Neural crest cell (in vitro differentiated cells): ENCODE measurements at places on chromosomes 7 and 10.

- no peak for DNase-seq
These were observed 66.7 kb upstream of the IL6 start for GRCh38 chr7:22660293-22660692.

DNA sequence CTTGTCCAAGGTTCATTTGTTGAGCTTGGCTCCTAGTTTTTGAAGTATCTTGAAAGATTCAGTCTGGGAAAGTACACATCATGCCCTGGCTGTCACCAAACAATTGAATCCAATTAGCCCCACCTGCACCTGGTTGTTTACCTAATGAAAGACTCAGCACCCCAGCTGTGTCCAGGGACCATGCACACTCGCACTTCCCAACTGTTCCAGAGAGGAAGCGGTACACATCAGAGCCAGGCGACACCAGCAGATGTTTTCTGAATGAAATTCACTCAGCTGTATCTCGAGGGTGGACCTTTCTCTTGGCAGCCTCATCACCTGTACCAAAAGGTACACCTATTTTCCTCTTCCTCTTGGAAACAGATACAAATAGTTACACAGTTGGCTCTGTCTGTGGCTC is 216.4 kb upstream of the LRGUK start:
- DNase-seq, result no peak

DNA sequence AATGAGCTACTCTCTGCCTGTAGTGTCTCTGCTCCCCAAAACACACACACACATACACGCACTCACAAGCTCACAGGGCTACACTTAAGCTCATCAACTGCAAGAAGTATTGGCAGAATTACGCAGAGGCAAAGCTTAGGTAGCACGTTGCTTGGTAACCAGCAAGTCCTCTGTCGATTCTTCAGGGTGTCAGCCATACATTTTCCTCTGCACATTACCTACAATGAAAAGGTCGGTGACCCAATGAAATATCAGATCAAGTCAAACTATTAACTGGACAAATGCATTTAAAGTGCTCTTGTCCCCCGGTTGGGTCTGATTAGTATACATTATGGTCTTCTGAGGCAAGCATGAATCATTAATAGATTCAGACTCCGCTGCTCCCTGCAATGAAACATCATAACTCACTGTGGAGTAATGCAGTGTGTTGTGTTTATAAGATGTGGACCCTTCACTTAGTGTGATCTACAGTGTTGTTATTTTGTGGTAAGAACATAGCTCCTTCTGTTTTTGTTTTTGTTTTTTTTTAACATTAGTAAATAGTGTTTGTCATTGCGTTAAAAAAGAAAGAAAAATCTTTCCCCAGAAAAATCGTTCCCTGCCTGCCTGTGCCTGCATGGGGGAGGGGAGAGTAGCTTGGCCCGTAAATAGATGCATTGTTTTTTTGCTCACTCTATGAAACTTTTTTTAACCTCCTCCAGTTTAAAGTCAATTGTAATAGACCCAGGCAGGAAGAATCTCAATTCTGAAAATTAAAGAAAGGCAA is 325.5 kb downstream of the SFMBT2 start:
- DNase-seq, result no peak

DNA sequence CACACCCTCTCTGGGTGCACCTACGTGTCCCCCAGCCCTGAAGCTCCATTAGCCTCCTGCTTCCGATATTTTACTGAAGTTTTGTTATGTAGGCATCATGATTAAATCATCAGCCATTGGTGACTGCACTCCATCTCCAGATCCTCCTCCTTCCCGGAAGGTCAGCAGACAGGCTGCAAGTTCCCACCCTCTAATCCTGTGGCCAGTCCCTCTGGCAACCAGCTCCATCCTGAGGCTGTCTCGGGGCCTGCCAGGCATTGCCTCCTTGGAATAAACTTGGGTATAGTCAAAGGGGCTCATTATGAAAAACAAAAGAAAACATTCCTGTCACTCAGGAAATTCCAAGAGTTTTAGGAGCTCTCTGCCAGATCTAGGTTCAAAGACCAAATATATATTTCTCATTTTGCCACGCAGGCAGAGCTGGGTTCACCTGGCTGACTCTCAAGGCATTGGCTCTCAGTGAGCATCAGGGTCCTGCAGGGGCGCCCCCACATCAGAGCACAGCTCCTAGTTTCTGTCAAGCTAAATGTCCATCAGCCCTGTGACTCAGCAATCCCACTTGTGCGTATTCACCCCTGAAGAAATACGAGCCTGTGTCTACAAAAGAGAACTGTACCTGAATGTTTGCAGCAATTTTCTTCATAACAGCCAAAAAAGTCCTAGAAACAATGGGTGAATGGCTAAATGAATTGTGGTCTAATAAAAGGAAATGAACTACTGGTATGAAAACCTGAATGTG is 27.4 kb upstream of the TMEM72 start:
- no peak for DNase-seq

DNA sequence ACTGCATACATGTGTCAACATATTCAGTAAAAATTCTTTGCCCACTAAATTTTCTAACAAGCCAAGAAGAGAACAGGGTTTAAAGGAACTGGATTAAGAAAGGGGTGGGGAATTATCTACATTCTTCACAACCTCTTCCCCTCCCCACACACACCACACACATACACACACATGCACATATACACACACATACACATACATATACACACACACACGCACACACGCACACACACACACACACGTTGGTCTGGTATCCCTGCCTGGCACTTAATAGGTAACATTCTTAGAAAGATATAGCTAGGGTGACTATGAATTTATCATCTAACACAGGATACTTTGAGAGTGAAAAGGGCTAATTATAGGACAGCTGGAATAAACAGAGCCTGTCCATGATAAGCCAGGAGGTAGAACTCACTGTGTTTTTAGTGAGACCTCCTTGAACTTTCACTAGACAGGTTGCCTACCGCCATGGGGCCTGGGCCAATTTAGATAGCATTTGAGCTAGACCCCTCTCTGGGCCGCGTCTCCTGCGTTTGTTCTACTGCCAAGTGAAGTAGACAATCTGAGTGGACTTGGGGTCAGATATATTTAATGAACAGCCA is 33.1 kb upstream of the EPC1 start:
- no peak for DNase-seq

DNA sequence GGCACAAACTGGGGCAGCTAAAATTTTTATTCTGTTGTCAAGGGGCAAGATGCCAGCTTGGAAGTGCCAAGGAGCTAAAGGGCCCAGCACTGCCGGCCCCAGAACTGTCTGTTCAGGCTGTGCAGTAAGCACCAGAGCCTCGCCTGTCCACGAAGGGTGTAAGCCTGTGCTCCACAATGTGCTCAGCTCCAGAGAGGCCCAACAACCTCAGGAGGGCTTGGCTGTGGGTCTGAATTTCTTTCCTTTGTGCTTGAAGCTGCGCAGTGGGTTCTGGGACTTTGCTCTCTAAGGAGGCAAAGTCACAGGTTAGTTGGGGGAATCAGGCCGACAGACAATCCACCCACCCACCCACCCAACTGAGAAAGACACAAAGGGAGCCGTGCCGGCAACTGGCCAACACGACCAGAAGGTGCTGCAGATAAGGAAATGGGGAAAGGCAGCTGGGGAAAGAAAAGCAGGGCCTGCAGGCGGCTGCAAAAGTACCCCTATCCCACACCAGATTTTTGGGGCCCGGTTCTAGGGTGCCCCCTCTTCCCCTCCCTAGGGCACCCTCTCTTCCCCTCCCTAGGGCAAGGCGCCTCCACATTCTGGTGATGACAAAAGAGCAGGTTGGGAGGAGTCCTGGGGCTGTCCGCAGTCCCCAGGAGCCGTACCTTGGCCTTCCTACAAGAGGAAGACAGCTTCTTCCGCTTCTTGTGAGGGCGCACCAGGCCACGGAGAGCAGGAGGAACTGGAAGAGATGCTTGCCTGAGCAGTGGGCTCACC is 7.7 kb downstream of the DDX56 start:
- no peak for DNase-seq
